AG04449 (cell line): ENCODE measurements at places on chromosomes 4 and X.

GRCh38 chr4:178937130-178937529 lies 1494.9 kb upstream of the AGA start:
- DNase-seq: no peak

GRCh38 chr4:10529291-10530136 lies 72.3 kb upstream of the ZNF518B start:
- DNase-seq: no peak

DNA sequence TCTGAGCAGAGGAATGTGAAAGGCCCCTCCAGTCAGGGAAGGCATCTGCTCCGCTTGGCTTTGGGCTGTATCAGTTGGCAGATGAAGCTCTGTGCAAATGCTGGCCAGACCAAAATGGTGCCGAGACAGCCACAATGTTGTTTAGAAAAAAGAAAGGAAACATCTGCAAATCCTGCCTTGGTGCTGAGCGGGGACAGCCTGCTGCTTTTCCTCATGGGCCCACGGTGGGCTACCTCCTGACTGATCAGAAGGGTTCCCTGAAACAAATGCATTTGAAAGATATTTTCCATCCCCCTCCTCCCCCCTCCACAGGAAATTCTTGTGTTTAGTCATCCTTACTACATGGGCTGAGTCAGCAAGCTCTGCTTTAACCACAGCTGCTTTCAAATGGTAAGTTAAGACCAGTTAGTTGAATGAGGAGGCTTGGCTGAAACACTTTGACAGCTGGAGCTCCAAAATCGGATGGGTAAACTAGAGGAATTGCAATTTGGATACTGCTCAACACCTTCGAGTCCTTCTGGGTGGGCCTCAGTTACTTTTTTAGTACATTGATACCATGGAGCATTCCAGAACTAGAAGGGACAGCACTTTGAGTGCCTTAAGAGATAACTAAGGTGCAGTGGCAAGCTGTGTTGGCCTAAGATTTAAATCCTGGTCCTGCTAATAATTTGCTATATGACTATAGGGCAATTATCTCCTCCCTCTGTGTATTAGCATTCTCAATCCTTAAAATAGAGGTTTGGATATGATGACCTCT lies 36.0 kb downstream of the PLAC1 start:
- peak; percentile 47 for DNase-seq

- DNase-seq: no peak
Observed at GRCh38 chr4:181030961-181031360, 1212.2 kb upstream of the TENM3 start.

GRCh38 chr4:132956962-132957361 lies 192.1 kb upstream of the PCDH10 start:
- no peak for DNase-seq

DNA sequence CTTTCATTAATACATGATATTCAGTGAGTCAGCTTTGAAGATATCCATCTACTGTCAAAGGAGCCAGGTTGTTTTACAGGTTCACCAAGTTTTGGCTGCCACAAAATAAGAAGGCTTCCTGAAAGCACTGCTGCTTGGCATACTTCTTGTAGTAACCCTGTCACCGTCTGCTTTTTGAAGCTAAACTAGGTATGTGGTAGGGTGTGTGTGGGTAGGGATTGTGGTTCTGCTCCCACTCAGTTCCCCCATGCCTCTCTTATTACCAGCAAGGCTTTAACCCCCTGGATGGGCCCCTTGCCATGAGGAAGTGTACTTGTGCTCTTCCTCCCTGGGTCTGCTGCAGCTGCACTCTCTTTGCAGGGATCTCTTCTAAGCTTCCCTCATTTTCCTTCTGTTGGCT lies 191.2 kb downstream of the BANK1 start:
- DNase-seq: no peak

GRCh38 chr4:125992891-125993290 lies 678.1 kb downstream of the FAT4 start:
- no peak for DNase-seq

DNA sequence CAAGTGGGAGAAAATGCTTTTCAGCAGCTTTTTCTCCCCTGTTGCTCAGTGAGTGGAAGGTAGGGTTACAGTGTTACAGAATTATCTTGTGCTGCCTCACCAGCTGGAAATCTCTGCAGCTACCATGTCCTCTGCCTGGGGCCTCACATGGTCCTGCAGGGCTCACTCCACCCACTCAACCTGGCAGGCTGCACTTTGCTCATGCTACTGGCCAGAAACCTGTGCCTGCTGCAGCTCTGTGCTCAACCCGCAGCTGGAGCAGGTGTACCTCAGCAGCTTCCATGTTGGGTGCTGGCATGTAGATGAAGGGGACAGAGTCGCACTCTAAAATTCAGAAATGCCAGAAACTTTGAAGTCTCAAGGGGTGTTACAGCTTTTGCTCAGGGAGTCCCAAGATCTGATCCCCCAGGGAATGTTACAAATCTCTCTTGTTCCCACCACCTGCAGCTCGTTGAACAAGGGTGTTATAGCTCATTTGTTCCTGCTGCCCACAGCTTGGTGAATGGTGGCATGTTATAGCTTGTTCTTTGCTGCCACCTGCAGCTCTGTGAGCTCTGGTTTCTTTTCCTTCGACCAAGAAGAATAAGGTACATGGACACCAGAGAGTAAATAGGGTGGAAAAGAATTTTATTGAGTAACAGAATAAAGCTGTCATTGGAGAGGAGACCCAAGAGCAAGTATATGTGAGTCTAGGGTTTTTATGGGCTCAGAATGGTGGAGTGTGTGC lies 845.8 kb downstream of the TECRL start:
- DNase-seq: no peak

DNA sequence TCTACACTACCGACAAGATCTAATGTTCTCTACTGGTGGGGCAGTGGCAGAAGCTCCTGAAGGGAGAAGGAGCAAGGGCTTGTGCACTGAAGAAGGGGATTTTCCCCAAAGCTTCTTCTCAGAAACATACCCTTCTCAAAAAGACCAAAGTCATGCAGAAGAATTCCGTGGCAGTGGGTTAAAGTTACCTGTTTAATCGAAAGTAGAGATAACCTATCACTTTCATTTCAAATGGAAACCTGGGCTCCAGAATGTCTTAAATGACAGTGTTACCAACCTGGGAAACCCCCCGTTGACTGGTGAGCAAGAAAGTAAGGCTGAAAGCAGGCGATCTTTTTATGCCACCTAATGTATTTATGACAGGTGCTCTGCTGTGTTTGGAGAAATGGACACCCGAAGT lies 92.5 kb upstream of the TEX13D start:
- no peak for DNase-seq

DNA sequence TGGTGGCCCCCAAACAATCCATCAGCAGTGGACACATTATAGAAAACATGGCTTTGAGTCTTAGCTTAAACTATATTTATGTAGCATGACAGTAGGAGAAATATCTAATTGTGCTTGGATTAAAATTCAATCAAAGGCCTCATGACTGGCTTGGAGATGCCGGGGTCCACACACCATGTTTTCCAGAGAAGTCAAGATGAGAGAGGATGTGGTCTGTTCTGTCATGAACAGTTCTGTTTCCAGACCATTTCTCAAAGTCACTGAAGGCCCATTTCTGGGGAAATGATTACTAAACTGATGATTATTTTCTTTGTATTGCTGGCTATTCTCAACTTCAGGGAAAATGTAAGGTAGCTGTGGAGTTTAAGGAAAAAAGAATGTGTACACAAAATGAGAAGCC lies 76.3 kb downstream of the C4orf51 start:
- DNase-seq: no peak

GRCh38 chr4:31059753-31060522 lies 339.8 kb downstream of the PCDH7 start:
- no peak for DNase-seq

DNA sequence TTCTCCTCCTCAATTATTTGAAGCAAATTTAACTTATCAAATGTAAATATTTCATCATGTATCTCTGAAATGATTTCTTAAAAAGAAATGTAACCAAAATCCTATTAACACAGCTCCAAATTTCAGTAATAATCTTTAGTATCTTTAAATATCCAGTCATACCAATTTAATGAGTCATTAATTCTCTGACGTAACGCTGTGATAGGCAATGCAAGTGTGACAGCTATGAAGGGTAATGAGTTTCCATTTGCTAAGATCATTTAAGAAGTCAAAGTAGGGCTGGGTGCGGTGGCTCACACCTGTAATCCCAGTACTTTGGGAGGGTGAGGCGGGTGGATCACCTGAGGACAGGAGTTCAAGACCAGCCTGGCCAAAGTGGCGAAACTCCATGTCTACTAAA lies 15.6 kb downstream of the RPS3A start:
- DNase-seq: no peak

DNA sequence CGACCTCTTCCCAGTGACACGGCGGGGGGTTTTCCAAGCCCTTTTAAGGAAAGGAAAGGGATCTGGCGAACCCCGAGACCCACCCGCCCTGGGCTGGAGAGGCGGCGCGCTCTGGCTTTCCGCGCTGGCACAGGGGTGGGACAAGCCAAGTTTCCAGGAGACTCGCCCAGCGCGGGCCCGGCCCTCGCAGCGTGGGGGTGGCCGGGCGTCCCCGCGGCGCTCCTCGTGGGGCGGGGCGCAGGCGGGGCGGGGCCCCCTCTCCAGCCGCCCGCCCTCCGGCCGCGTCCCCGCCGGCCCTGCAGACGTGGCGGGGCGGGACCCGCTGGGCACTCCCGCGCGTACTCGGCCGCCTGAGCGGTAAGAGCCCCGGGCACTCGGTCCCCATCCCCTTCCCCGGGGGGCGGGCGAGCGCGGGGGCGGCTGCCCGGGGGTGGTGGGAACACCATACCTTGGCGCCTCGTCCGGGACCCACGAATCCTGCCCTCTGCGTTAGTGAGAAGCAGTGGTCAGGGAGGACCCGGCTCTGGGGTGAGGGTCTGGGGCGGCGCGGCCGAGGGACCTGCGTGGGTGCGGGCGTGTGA lies at the start of gene FAM114A1:
FAM114A1 (plus strand) TSS at position 329 of the 581 bp plus-strand sequence. CDS start 10,273 bp downstream, outside the sequence.
- DNase-seq: no peak

DNA sequence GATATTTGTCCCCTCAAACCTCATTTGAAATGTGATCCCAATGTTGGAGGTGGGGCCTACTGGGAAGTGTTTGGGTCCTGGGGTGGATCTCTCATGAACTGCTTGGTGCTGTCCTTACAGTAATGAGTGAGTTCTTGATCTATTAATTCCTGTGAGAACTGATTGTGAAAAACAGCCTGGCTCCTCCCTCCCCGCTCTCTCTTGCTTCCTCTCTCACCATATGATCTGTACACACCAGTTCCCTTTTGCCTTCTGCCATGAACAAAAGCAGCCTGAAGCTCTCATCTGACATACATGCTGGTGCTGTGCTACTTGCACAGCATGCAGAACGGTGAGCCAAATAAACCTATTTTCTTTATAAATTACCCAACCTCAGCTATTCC lies 11.2 kb upstream of the YIPF7 start:
- no peak for DNase-seq

DNA sequence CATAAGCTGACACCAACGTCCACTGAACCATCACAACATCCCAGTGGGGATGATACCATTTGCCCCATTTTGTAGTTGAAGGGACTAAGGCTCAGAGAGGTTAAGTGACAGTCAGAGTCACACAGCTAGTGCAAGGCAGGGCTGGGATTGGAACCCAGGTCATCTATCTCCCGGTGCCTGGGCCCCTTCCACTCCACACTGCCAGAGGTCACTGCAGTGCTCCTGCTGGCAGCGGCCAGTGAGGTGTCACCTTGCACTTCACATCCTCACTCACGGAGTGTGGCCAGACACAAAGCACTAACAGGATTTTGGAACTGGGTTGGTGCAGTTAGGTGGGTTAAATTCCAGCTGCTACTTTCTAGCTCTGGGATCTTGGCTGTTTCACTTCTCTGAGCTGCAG lies 118.7 kb downstream of the ENPP6 start:
- no peak for DNase-seq

- no peak for DNase-seq
Observed at GRCh38 chr4:142528433-142528832, 317.7 kb downstream of the INPP4B start.

DNA sequence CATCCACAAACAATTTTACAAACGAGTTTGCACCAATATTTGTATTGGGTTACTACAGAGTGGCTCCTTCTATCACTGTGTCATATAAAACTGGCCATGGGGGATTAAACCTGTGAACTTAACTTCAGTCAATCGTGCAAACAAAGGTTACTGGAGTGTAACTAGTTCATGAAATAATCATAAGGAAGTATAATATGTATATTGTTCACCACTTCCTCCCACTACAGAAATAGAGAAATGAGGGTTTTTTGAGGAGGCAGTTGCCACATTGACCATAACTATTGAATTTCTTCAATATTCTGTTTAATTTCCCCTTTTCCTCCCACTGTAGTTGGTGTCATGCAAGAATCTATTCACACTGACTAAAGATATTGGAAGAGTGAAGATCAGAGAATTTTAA lies at the start of gene GPR82:
GPR82 (plus strand) TSS at position 356 of the 400 bp plus-strand sequence. CDS start 2,846 bp downstream, outside the sequence.
- DNase-seq: no peak

DNA sequence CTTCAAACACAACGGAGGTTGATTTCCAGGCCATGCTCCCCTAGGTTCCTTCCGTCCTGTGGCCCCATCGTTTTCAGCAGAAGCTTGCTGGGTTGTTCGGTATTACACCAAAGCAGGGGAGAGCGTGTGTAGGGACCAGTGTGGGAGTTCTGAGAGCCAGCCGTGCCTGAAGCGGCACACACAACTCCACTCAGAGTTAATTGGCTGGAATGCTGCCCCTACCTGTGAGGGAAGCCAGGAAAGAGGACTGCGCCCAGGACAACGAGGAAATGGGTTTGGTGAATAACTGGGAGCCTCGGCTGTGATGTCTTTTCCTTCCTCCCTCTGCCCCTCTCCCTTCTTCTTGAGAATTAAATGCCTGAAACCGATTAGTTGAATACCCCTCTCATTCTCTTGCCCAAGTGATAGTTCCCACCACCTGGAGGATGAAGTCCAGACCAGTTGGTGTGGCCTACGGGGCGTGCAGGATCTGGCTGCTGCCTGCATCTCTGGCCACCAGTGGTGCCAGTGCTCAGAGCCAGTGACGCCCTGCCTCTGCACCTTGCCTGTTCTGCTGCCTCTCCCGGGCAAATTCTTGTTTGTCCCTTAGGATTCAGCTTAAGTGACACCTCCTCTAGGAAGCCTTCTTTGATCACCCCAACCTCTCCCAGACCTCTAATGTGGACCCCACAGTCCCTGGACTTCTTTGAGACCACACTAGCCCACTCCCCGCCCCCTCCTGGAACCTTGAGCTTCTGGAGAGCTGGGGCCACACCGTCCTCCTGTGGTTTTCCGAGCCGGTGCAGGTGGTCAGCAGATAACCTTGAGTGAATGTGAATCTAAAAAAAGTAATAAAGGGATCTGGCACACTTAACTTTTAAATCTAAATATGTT lies 33.6 kb downstream of the TBC1D14 start:
- no peak for DNase-seq

DNA sequence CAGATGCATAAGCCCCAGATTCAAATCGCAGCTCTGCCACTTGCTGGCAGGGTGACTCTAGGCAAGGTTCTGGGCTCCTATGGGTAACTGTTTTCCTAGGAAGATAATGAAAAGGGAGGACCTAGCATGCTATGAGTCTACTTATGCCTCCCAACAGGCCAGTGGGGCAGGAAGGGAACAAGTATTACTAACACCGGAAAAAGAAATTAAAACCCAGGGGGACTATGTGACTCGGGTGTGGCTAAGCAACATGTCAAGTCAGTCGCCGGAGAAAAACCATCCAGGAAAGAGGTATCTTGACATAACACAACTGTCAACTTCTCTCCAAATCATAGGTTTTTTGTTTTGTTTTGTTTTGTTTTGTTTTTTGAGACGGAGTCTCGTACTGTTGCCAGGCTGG lies 45.5 kb upstream of the RBPJ start:
- DNase-seq: no peak

- DNase-seq: no peak
Observed at GRCh38 chrX:122238801-122239200, 945.3 kb upstream of the GRIA3 start.
